Inflammatory macrophage (primary cell): ENCODE measurements at places on chromosomes 6 and 20.

DNA sequence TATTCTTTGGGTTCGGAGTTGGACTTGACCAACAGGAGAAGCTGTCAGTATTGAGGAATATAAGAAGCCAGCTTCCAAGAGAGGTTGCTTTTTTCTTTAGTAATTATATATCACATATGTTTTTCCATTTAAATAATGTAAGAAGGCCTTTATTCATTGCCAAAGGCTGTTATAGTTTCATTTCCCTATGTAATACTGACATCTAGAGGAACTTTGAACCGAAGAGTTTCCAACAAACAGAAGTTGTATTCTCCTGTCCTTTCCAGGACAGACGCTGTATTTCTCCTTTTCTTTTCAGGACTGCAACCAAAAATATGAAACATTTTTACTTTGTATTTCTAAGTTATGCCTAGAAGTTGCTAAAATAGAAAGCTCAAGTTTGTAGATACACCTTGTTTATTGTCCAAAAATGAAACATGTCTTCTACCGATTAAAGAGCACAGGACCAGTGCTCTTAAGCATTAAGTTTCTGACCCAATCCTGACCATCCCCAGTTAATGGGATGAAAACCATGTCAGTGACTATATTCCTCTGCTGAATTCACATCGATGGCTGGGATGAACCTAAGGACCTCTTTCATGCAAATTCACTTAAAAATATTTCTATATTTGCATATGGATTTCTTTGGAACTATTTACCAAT is 55.1 kb downstream of the MYLK4 start:
- peak; percentile 74 for DNase-seq

GRCh38 chr6:81476881-81477280 is 275.6 kb downstream of the TENT5A start:
- no peak for DNase-seq

DNA sequence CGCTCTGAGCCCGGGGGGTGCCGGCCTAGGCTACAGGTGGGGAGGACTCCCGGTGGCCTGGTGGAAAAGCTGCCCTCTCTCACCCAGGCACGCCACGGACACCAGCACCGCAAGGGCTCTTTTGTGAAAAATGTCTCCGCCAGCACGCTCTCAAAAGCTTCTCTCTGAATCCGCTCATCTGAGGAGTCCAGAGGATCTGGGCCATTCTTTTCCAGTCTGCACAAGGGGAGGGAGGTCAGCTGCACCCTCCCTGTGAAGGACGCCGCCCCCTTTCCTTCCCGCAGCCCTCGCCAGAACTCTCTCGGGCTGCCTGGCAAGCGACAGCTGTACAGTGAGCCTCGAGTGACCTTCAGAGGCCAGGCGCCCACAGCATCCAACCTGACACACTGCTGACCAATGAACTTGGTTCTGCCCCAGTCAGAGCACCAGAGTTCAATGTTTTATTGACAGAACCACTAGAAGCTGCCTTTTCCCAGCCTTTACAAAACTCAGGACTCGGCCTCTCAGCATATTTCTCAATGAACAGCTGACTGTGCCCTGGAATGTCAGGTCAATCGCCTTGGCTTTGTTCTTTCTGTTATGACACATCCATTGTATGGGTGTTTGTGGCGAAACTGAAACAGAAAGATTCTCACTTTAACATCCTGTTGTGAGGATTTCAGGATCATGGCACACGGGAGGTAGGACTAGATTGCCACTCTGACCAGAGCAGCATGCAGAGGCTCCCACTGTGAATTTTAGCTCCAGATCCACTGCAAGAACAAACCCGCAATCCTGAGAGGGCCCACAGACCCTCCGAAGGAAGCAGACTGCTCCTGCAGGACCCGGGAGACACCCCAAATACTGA is 26.7 kb downstream of the SERPINB9 start:
- DNase-seq: peak; percentile 80

GRCh38 chr20:25003002-25003401 is 10.5 kb upstream of the APMAP start:
- no peak for DNase-seq

GRCh38 chr20:14877301-14878028 is 540.1 kb upstream of the FLRT3 start:
- DNase-seq: no peak

- no peak for DNase-seq
Measured at GRCh38 chr6:4615891-4616290, 160.3 kb upstream of the CDYL start.

DNA sequence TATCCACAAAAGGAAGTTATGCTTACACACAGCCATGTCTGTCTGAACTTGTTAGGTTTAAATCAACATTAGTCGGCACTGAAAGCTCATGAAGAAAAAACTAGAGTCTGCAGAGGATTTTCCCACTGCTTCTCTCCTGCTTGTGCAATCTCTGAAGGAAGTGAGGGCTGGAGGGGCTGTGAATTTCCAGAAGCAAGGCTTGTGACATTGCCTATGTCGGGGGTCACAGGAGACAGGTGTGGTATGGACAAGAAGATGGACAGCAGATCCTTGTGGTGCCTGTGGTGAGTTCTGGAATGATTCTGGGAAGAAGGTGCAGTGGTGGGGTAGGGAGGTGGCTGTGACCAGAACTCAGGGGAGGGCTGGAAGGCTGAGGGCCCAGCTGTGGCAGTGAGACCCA is 84.3 kb upstream of the TRAF3IP2 start:
- DNase-seq: no peak

GRCh38 chr6:41733707-41734665 is 1.4 kb downstream of the TFEB start:
- peak; percentile 78 for DNase-seq

DNA sequence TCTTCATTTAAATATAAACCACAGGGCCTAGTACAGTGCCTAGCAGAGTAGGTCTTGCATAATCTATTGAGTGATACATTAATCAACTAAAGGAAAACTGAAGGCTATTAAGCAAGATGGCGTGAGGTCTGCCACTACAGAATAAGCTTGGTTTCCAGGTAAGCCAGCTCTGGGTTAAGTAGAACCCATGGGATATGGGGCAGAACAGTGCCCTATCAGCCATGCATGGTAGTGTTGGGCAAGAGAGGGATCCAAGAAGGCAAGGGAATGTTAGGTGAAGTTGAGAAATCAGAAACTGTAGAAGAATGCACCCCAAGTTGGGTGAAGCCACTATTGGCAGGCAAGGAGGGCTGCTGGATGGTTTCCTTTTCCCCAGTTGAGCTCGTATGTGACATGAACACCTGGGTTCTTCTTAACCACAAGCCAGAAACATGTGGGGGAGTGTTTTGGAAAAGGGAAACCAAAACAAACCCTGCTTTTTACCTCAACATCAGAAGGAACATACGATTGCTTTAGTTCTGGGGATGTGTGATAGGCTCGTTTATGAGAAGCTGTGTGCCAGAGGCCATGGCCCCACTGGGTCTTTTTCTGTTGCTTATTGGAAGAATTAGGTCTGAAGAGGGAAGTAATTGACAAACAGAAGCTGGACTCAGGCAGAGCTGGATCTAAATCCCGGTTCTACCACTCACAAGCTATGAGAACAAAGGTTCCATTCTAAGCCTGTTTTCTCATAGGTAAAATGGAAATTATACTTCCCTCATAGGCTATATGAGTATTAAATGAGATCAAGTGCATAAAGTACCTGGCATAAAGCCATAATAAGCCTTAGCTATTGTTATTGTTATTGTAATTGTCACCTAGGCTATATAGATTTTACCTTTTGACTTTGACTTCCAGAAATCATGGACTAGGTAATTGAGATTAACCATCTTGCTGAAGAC is 33.5 kb downstream of the NEDD9 start:
- DNase-seq: no peak

- no peak for DNase-seq
Measured at GRCh38 chr20:48786951-48787705, 40.7 kb downstream of the PREX1 start.
